ENCODE measurements at places on chromosomes 11 and 22.

GRCh38 chr22:39980596-39980995 lies 14.2 kb upstream of the FAM83F start:
- DNase-seq, result no peak

DNA sequence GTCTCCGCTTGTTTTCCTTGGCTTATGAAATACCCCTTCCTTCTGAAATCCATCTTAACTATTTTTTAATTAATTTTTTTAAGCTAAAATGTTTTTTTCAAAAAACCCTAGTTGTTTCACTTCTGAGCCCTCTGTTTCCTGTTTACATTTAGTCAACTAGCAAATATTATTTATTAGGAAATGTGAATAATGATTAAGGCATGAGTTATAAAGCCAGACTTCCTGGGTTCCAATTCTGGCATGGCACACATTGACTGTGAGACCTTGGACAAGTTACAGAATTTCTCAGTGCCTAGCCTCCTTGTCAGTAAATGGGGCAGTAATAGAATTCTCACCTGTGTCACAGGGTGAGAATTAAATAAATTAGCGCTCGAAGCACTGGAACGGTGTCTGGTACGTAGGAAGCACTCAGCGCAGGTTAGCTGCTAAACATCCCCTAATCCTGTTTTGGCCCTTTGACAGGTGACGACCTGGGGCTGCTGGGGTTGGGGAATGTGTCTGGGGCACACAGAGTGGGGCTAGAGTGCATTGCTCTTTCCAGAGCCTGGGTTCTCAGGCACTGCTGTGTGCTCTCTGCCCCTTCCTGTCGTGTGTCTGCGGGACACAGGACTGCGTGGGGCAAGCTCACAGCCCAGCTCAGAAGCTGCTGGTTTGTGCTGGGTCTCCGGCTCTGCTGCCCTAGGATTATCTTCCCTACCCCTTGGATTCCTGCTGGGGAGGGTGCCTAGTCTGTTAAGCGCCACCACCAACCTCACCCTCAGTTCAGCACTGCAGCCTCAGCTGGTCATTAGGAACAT lies 13.1 kb downstream of the PANX1 start:
- no peak for DNase-seq

DNA sequence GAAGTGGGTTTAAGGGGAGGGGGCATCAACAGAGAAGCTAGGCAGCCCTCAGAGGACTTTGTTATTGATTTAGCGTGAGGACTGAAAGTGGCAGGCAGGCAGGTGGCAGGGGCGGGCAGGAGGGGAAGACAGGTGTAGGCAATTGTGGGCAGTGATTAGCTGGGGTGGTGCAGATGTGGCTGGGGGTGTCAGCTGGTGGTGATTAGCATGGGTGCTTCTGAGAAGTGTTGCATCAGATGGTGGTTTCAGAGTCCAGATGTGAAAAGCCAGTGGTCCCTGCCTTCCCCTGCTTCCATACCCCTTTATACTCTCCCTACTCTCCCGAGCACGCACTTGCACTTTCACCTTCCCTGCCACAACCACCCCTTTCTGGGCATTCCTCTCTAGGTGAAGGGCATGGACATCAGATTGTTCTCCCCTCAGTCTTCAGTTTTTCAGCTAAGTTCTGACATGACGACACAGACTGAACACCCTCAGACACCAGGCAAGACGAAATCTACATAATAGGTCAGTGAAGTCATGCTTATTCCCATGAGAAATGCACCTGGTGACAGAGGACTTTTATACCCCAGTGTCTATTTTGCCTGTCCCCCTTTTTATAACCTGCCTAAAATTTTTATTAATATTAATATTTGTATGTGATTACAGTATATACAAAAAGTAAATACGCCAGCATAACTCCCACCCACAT lies 435.7 kb upstream of the CADM1 start:
- DNase-seq, result no peak

- DNase-seq, result no peak
These were observed 14.0 kb downstream of the SAMM50 start for GRCh38 chr22:43969021-43969878.

GRCh38 chr11:73366265-73366610 lies 10.0 kb upstream of the RELT start:
- DNase-seq, result no peak

DNA sequence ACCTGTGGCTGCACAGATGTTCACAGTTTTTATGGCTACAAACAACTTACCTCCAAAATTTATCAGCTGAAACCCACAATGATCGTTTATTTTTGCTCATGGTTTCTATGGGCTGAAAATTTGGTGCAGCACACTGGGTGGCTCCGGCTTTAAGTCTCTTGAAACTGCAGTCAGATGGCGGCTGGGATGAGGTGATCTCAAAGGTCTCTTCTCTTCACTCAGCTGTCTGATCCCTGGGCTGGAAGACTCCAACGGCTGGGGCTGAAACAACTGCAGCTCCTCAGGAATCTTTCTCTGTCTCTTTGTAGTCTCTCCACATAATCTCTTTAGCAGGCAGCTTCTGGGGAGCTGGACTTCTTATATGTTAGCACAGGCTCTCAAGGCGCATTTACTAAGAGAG lies 117.3 kb upstream of the FAT3 start:
- no peak for DNase-seq

DNA sequence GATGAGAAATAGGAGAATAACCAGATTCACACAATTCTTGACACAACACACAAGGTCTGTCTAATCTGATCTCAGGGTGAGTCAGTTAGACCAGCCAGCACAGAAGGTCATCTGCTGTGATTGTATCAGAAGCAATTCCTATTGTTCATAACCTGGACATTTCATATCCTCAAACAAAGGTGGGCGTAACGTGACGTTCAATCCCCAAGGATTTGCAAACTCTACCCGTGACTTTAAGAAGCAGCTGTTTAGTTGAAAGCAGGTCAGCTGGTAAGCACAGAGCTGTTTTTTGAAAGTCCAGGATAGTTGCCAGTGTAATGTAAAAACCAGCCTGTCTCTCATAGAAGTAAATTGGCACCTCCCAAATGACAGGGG lies 385.1 kb downstream of the DCDC1 start:
- DNase-seq, result no peak

DNA sequence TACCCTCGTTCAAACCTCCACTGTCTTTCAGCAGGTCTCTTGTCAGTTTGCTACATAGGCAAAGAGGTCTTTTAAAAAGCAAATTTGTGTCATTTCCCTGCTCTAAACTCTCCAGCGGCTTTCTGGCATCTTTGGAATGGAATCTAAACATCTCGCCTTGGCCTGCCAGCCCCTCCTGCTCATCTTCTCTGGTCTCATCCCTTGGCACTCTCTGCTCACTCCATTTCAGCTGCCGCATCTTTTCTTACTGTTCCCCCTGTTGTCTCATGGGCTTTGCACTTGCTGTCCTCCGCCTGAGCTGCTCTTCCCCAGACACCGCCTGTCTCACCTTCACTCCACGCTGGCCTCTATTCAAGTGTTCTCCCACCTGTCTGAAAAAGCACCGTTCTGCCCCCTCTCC lies 46.6 kb downstream of the BMAL1 start:
- no peak for DNase-seq

DNA sequence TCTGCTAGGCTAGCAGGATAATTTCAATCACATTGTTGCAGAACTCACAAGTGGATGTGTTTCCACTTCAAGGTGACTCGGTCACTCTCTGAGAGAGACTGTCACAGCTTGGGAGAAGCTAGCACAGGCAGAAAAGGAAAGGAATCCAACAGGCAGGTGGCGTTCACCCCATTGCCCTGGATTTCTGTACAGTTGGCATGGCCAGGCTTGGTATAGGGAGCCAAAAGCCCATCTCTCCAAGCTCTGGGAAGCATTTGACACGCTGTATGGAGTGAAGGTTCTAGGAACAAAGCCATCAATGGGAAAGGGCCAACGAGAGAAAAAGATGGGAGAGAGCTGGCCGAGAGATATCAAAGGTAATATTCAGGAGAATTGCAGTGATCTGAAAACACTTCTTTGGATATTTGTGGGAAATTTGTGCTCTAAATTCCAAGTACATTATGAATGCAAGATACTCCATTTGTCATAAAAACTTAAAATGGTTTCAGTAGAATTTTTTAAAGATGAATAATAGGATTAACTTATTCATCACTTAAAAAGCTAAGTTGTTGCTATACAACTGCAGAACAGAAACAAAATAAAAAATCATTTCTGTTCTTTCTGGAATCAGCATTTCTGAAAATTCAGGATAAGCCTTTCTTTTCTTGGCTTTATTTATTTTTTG lies 223.5 kb upstream of the NTM start:
- DNase-seq, result no peak

DNA sequence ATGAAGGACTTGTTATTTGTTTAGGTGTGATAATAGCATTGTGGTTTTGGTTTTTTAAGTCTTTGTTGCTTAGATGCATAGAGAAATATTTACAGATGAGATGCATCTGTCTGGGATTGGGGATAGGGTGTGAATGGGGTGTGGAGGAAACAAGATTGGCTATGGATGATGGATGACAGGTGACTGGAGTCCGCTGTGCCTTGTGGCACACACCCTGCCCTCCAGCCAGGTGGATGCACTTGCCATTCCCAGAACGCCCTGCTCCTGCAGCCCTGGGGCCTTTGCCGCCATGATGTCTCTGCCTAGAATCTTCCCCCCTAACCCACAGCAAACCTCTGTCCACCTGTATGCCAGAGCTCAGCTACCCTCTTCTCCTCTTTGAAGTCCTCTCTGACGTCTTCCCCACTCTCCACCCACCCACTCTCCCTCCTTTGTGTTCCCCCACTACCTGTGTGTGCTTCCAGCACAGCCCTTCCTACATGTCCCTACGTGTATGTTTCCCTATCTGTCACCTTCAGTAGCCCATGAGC lies 54.7 kb downstream of the WNT11 start:
- no peak for DNase-seq

- no peak for DNase-seq
These were observed 50.2 kb downstream of the DHCR7 start for GRCh38 chr11:71397961-71398360.

DNA sequence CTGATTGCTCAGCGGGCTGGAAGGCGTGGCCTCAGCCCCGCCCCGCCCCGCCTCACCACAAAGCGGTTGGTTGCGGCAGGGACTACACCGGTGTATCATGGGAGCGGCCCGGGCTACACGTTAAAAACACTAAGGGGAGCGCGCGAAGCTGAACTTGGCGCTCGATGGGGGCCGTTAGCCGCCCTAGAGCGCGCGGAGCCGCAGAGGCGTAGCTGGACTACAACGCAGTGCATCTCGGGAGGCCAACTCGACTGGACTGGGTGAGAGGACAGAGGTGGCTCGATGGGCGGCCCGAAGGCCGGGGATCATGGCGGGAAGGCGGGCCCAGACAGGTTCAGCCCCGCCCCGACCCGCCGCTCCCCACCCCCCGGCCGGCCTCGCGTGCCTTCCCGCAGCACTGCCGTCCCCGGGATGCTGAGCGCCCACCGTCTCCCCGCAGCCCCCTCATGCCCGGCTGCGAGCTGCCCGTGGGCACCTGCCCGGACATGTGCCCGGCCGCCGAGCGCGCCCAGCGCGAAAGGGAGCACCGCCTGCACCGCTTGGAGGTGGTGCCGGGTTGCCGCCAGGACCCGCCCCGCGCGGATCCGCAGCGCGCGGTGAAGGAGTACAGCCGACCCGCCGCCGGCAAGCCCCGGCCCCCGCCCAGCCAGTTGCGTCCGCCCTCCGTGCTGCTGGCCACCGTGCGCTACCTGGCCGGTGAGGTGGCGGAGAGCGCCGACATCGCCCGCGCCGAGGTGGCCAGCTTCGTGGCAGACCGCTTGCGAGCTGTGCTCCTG lies at the start of gene SAC3D1:
Gene SAC3D1 (plus strand): TSS at position 364 of the 776 bp plus-strand sequence. CDS start 83 bp downstream, at position 447.
- peak; percentile 74 for DNase-seq

- no peak for DNase-seq
These were observed 10.5 kb downstream of the APIP start for GRCh38 chr11:34905666-34906065.

- DNase-seq, result no peak
These were observed 24.1 kb downstream of the RRAS2 start for GRCh38 chr11:14334893-14335292.

- DNase-seq, result no peak
These were observed 1.3 kb upstream of the NDUFV1 start for GRCh38 chr11:67605231-67606011.

DNA sequence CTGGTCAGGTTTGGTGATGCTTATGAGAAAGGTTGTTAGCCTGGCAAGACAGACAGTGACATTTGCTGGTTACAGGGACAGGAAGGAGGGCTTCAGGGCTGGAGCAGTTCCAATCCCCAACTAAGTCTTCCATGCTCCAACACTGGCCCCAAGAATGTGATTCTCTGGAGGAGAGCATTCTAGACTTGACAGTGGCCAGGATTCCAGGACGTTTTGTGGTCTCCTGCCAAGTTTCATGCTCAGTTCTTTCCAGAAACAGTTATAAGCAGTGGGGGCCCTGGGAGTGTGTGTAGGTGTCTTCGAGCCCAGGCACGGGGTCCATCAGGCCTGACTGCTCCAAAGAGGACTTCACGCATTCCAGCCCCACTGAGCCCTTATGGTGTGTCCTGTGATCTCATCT lies 8.9 kb upstream of the GRK3 start:
- no peak for DNase-seq

DNA sequence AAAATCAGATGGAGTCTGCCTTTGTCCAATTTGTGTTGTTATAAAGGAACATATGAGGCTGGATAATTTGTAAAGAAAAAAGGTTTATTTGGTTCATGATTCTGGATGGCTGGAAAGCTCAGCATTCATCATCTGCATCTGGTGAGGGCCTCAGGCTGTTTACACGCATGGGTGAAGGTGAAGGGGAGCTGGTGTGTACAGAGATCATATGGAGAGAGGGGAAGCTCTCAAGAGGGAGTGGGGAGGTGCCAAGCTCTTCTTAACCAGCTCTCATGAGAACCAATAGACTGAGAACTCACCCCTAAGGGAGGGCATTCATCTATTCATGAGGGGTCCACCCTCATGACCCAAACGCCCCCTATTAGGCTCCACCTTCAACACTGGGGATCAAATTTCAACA lies 40.0 kb downstream of the NEU3 start:
- DNase-seq, result no peak

DNA sequence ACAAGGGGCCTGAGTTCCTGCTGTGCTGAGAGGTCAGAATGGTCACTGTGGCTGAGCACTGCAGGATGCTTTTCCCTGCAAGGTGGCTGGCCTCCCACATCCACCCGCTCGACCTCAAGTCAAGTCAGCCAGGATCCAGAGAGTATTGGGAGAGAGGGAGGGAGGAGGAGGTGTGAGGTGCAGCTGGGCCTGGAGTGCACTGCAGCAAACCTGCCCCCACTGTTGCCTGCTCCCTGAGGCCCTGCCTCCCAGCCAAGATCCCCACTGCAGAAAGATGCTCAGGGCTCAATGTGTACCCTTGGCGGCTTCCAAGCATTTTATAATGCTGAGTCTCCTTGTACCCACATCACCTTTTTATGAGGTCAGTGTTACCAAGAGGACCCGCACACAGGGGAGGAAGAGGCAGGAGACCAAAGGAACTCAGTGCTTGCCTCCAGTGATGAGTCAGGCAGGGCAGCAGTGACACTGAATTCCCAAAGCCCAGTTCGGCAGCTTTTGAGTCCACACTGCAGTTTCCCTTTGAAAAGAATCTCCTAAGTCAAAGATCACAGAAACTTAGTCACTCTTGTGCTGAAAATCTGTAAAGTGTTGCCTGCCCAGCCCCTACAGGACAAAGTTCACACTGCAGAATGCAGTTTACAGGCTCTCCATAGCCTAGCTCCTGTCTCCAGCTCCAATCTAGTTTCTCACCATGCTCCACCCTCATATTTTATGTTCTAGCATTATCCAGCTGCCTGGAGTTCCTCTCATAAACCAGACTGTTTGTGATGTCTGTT lies 3.1 kb downstream of the ENDOD1 start:
- no peak for DNase-seq

- no peak for DNase-seq
These were observed 19.0 kb downstream of the RNH1 start for GRCh38 chr11:488062-488461.

GRCh38 chr11:98536023-98536422 lies 484.7 kb upstream of the CNTN5 start:
- DNase-seq, result no peak

GRCh38 chr11:28343304-28344233 lies 235.4 kb downstream of the METTL15 start:
- DNase-seq, result no peak

Data from memory B cell (primary cell).